Fibroblast of skin of right biceps (primary cell): ENCODE measurements at places on chromosomes 5 and 9.

GRCh38 chr5:157860898-157861890 lies 2.2 kb upstream of the CLINT1 start:
- no peak for DNase-seq

DNA sequence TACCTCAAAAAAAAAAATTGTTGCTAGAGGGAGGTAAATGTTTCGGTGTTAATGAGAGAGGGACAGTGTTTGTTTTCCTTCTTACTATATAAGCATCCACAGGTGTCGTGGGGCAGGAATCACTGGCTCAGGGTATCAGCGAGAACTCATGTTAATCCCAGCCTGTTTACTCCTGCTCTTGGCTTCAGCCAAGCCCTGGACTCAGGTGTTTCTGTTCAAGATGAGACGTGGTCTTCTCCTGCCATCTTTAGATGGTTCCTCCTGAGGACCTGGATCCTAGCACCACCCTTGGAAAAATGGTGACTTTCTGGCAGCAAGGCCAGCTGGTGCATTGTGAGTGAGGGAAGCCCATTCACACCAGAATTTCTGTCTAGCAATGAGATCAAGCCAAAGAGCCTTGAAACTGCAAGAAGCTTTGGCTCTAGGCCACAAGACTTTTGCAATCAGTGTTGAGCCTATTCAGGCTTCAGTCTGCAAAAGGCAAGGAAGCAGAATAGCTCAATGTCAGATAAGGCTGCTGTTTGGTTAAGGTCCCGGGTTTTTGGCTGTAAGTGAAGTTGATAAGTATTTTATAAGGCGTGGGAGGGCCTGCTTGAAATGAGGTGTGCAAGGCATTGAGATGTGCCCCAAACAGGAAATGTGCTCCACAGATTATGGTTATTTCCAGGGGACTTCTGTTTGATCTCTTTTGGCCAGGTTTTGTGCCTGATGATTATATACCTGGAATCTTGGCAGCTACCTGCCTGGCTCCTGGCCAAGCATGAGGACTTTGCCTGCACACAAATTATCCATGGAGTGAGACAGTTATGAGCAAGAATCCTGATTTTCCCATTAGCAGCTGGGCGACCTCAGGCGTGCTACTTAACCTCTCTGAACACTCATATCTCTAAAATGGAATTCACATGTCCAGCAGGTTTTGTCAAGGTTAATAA lies 99.8 kb downstream of the TENT4A start:
- no peak for DNase-seq

- peak; percentile 9 for DNase-seq
Observed at GRCh38 chr5:77337686-77338085, 127.2 kb downstream of the PDE8B start.

- DNase-seq, result no peak
Observed at GRCh38 chr5:6453937-6454560, 5.4 kb downstream of the UBE2QL1 start.

GRCh38 chr5:95149387-95149786 lies 135.5 kb downstream of the MCTP1 start:
- no peak for DNase-seq

- DNase-seq, result no peak
Observed at GRCh38 chr9:137745541-137745991, 126.8 kb downstream of the EHMT1 start.

DNA sequence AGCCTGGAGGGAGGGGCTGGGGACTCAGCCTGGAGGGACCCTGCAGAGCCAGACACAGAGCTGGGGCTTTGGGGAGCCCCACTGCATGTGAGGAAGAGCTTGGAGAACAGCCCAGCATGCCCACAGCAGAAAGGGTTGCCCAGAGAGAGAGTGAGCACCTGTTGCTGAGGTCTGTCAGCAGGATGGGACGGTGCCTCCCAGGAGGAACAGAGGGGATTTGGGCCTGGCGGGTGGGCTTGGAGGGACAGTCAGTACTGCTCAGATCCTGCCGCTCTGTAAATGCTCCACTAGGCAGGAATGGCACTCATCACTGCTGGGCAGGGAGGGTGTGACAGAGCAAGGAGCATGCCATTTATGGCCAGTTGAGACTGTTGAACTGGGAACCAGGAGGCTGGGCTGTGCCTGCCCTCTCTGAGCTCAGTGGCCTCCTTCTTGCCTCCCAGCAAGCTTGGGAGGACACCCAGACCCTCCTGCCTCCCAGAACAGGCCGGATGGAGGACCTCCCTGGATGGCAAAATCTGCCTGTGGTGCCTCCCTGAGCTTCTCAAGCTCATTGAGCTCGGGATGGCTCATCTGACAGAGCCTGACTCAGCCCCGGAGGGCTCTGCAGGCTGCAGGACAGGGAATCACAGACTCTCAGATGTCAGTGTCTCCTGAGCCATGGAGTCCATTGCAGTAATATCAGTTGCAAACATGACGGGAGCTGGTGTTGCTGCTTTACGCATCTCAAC lies 786 bp upstream of the HRCT1 start:
- DNase-seq, result peak; percentile 70

DNA sequence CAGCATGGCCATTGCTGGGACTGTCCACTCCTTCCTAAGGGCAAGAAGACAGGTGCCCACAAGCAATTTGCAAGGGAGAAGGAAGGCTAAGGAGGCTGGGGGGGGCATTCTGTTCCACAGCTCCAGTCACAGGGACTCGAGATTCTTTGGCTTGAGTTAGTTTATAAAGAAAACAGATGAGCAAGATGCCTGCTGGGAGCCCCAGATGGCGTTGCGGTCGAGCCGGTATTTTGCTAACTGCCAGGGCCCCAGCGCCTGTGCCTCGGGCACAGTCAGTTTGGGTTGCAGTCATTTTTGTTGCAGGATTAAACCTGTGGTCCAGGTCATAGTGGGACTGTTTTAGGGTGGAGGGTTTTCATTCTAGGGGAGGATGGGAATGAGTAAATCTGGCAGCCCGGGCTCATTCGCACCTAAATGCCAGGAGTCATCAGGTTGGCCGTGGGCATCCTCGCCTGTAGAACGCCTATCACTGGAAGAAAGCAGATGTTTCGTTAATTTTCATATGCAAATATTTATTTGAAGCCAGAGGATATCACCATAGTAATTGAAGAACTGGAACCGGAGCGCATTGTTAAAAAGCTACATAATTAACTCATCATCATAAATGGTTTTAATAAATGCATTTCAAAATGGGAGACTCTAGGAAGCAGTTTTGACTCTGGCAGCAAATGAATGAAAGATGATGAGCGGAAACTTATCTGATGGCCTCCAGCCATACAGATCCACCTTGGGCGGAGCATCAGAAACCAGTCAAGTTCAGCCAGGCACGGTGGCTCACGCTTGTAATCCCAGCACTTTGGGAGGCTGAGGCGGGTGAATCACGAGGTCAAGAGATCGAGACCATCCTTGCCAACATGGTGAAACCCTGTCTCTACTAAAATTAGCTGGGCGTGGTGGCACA lies 87.1 kb upstream of the FCN2 start:
- DNase-seq, result peak; percentile 66

DNA sequence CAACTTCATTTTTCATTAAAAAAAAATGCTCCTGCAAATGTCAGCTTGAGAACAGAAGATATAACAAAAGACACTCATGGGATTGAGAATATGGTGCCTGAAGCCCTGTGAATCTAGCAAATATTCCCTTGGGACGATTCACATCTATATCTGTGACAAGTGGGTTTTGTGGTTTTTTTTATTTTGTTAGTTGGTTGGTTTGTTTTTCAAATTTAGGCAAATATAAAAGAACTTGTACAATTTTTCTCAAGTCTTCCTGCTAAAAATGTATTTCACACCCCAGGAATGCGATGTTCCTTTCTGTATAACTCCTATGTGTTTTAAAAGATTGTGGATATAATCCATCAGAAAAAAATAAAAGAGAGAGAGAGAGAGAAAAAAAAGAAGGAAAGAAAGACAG lies 1061.8 kb upstream of the ARRDC3 start:
- no peak for DNase-seq

- DNase-seq, result peak; percentile 81
Observed at GRCh38 chr9:12859704-12860251, 85.0 kb downstream of the LURAP1L start.

GRCh38 chr9:3419893-3420292 lies 105.9 kb downstream of the RFX3 start:
- no peak for DNase-seq

- DNase-seq, result no peak
Observed at GRCh38 chr9:127389381-127390247, 7.4 kb upstream of the SLC2A8 start.

DNA sequence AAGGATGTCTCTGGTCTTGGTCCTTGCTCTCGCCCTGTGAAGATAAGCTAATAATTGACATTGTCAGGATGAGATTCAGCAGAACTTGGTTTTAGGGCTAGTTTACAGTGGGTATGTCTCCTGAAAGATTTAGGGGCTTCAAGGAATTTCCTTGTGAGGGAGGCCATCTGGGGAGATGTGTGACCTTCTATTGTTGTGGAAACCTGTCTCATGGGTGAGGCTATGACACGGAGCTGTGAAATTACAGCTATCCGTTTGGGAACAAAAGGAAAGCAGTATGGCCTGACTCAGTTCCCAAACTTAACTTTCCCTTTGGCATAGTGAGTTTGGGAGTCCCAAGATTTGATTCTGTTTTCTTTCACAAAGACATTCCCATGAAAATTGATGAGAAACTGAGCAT lies 142.0 kb downstream of the PARP8 start:
- no peak for DNase-seq

GRCh38 chr5:142955628-142956027 lies 185.5 kb downstream of the ARHGAP26 start:
- no peak for DNase-seq
